Progenitor cell of endocrine pancreas (in vitro differentiated cells): ENCODE measurements at places on chromosomes 1 and 21. TPM values are rescaled to one million over a fixed set of nuclear protein-coding genes. Genes with fewer than 3 reads are reported as not detected.

PGLYRP4 gene
- not detected in 2 replicates for total RNA-seq

MTHFR gene
- total RNA-seq = 28.6 and 29.2 TPM in 2 replicates

C1orf185 gene
- total RNA-seq = not detected in 2 replicates

CYP4Z1 gene
- not detected in 2 replicates for total RNA-seq

OLFML2B gene
- total RNA-seq = 0.67 and 1.8 TPM in 2 replicates

GRCh38 chr1:175887981-175888428 is 144.6 kb upstream of the TNR start:
- no peak overlapping the region for H3K27ac ChIP-seq
- peaks cover 2% of the 10 kb centered on the region for H3K36me3 ChIP-seq
- DNase-seq = peak; percentile 48
- peaks cover 2% of the 10 kb centered on the region for H3K4me1 ChIP-seq
- no peak overlapping the region for H3K4me3 ChIP-seq

- H3K4me1 ChIP-seq = peaks cover 40% of the 10 kb centered on the region
- no peak overlapping the region for H3K4me3 ChIP-seq
- H3K27ac ChIP-seq = peak overlapping the region; percentile 49
Observed at GRCh38 chr1:8077120-8077573, 51.0 kb upstream of the ERRFI1 start.

DNA sequence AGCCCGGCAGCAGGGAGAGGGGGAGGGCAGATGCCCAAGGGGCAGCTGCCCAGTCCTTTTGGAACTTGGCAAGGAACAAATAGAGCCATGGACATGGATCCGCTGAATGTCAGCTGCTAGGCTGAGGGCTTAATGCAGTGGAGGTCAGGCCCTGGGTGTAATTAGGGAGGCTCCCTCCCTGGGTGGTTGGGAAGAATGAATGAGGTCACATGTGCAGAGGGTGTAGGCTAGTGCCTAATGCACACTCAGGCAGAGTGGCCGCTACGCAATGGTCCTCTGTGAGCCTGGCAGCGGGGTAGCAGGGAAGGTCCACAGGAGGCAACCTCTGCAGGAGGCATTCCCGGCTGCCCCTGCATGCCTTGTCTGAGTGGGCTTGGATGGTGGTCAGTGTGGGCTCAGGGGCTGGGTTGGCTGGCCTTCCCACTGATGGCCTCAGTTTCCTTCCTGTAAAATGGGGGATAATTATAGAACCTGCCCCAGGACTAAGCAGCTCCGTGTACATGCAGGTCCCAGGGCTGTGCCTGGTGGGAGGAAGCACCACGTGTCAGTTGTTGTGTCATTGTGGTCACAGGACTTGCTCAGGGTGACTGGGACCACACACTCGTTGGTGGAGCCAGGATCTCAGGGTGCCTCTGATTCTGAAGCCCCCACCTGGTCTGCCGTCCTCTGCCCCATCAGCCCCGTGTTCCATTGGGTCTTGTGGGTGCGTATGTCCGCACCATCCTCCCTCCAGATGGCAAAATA is 81.6 kb upstream of the ACTL8 start:
- H3K36me3 ChIP-seq = peaks cover 7% of the 10 kb centered on the region
- H3K27ac ChIP-seq = no peak overlapping the region
- H3K4me3 ChIP-seq = no peak overlapping the region

GRCh38 chr1:94362466-94363058 is 55.6 kb upstream of the ABCD3 start:
- no peaks in the 10 kb centered on the region for H3K4me1 ChIP-seq
- H3K36me3 ChIP-seq = no peaks in the 10 kb centered on the region
- no peak overlapping the region for H3K27ac ChIP-seq
- H3K27me3 ChIP-seq = no peaks in the 10 kb centered on the region
- no peak for DNase-seq
- no peak overlapping the region for H3K4me3 ChIP-seq

DNA sequence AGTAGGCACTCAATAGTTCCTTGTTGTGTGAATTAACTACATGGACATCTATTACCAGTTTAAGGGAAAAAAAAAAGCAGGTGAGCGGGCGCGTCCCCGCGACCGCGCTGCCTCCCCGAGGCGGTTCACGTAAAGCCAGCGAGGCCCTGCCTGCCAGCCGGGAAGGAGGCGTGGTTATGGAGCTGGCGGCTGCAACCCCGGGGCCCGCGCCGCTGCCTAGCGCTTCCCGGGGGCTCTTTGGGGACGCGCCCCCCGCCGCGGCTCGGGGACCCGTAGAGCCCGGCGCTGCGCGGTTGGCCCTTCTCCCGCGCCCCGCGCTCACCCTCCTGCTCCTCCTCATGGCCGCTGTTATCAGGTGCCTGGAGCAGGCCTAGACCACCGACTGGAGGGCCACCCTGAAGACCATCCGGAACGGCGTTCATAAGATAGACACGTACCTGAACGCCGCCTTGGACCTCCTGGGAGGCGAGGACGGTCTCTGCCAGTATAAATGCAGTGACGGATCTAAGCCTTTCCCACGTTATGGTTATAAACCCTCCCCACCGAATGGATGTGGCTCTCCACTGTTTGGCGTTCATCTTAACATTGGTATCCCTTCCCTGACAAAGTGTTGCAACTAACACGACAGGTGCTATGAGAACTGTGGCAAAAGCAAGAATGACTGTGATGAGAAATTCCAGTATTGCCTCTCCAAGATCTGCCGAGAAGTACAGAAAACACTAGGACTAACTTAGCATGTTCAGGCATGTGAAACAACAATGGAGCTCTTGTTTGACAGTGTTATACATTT is 2.6 kb upstream of the CC2D1B start:
- H3K4me3 ChIP-seq = peak overlapping the region; percentile 68
- no peaks in the 10 kb centered on the region for H3K36me3 ChIP-seq
- H3K27ac ChIP-seq = peak overlapping the region; percentile 73
- H3K27me3 ChIP-seq = no peaks in the 10 kb centered on the region

DNA sequence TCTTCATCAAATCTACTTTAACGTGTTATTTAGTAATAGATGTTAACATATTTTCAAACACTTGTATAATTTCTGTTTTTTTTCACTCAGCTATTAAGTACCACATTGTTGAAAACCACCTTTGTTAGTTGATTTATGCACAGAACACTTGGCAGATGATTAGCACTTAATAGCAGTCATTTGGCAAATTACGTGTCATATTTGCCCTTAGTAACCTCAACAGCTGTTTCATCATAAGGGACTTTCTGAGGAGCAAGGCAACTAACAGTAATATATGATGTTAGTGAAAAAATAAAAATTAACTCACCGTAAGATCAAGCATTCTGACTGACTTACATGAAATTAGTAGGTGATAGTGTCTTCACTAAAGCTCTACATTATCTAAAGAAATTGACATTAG is 186.4 kb downstream of the HMCN1 start:
- H3K4me1 ChIP-seq = peaks cover 3% of the 10 kb centered on the region
- no peak for DNase-seq
- no peak overlapping the region for H3K4me3 ChIP-seq

DNA sequence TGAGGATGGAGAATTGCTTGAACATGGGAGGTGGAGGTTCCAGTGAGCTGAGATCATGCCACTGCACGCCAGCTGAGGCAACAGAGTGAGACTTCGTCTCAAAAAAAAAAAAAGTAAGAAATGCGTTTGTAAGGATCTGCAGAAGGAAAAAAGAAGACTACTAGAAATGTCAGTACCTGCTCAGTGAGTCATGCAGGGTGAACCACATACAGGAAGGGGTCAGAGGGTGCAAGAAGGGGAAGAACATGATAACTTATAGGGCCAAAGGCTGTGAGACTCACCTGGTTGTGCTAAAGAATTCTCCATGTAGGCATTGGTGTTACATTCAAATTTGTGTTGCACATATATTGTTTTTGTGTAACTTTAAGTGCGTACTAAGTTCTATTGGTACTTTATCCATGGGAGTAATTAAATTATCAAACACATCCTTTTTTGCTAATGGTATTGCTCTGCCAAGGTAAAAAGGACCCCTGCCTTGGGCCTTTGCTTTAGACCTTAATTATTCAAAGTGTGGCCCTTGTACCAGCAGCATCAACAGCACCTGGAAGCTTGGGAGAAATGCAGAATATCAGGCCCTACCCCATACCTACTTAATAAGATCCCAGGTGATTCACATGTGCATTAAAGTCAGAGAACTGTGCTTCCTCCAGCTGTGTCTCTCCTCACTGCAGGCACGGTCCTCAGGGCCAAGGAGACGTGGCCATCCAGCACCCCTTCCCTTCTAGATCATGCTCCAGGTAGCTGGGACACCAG is 96.4 kb upstream of the PPP2R5A start:
- H3K27me3 ChIP-seq = no peaks in the 10 kb centered on the region
- no peaks in the 10 kb centered on the region for H3K36me3 ChIP-seq
- no peak for DNase-seq
- H3K27ac ChIP-seq = no peak overlapping the region
- H3K4me1 ChIP-seq = no peaks in the 10 kb centered on the region
- no peak overlapping the region for H3K4me3 ChIP-seq

DNA sequence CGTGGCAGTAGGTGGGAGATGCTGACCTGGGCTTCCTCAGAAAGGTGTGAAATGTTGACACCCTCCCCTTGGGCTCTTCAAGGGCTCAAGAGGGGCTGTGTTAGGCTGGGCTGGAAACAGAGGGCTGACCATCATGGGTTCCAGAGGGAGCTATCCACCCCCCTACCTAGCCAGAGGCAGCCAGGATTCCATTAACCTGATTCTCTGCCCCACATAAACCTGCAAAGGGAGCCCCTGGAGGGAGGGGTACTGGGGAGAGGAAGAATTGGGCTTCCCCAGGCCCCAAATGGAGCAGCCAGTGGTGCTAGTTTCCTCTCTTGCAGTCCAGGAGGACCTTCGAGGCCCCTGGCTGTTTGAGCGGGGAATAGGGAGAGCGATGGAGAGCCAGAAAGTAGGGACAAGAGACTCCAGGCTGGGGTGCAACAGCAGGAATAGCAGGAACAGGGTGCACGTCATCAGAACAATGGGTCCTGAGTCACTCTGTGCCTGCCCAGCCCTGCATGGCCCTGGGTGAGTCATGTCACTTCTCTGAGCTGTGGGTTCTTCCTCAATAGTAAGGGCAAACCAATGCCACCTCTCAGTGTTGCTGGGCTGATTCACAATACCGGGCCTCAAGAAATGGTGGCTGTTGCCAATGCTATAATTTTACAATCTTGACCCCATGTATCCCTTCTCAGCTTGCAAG is 121.2 kb downstream of the EPHB2 start:
- DNase-seq = no peak
- H3K4me3 ChIP-seq = no peak overlapping the region
- H3K36me3 ChIP-seq = no peaks in the 10 kb centered on the region
- no peaks in the 10 kb centered on the region for H3K27me3 ChIP-seq
- H3K27ac ChIP-seq = no peak overlapping the region

GRCh38 chr1:109199710-109200109 is 14.0 kb upstream of the SARS1 start:
- H3K4me1 ChIP-seq = peaks cover 8% of the 10 kb centered on the region
- H3K27ac ChIP-seq = no peak overlapping the region
- peaks cover 2% of the 10 kb centered on the region for H3K27me3 ChIP-seq
- H3K4me3 ChIP-seq = no peak overlapping the region
- DNase-seq = no peak

- H3K36me3 ChIP-seq = no peaks in the 10 kb centered on the region
- peaks cover 18% of the 10 kb centered on the region for H3K27me3 ChIP-seq
- no peak overlapping the region for H3K27ac ChIP-seq
- no peak overlapping the region for H3K4me3 ChIP-seq
- H3K4me1 ChIP-seq = no peaks in the 10 kb centered on the region
Observed at GRCh38 chr1:61287014-61287413, 204.7 kb downstream of the NFIA start.

DNA sequence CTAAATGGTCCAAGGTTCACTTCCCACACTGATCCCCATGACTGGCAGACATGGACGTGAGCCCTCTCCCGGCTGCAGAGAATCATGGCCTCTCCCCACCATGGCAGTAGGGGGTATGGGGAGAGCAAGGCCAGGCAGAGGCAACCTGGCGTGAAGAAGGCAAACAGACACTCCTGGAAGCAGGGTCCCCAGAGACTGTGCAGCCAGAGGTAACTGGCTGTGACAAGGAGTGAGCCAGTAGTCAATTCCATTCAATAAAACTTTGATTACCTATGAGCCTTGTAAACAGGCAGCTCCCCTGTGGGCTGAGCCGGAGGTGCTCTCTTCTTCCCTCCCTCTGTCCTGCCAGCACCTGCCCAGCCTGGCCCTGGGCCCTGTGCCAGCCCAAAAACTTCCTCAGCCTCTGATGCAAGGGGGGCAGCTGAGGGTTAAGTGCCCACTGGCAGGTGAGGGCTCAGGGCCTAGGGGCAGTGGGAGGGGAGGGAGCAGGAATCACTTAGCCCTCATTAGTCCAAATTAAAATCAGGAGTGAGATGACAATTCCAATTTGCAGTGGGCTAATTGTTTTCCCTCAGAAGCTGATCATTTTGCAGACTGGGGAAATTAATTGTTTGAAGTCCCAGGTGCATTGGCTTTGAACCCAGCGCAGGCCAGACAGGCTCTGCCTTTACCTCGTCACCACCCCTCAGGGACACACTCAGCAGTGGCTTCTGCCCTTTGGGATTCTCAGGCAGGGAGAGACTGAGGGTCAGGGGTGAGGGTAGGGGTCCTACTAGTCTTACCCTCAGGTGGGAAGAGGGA is 35.6 kb downstream of the LRRN2 start:
- no peak overlapping the region for H3K4me3 ChIP-seq
- H3K36me3 ChIP-seq = no peaks in the 10 kb centered on the region
- no peak for DNase-seq
- no peak overlapping the region for H3K27ac ChIP-seq

DNA sequence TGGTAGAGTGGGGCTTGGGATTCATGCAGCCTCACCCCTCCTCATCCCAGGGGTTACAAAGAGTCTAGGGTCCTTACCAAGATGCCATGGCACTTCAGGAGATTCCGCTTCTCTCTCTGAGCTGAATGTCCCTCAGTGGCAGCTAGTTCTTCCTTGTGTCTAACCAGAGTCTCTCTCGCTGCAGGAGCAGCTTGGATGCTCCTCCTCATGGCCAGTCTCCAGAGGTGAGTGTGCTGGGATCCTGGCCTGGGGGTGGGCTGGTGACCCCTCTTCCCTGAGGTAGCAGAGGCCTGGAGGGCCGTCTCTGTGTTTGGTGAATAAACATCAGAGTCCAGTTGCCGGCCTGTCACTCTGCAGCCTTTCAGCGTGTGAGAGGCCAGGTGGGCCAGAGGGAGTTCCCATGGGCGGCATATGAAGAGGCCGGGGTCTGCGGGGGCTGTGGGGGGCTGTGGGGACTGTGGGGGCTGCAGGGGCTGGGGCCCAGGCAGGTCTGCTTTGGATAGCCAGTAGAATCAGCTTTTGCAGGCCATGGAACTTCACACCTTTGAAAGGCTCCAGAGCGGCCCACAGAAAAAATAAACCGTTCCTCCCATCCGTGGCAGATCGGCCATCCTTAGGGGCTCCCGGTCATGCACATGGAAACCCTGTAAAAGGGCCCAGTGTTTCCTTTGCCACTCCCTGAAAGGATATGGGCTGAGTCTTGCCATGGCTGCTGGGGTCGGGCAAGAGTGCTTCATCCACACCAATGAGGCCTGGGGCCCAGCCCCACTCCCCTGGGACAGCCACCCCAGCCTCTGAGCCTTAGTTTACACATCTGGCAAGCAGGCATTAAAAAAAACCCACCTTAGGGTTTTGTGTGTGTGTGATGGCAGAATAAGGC is 256.4 kb downstream of the FOXD2 start:
- H3K36me3 ChIP-seq = no peaks in the 10 kb centered on the region
- no peak overlapping the region for H3K27ac ChIP-seq
- peaks cover 14% of the 10 kb centered on the region for H3K4me1 ChIP-seq
- H3K4me3 ChIP-seq = no peak overlapping the region
- DNase-seq = no peak
